ENCODE measurements at places on chromosomes 5 and 9. TPM values are rescaled to one million over a fixed set of nuclear protein-coding genes. Genes with fewer than 3 reads are reported as not detected.

- no peak for ATAC-seq
These were observed 15.0 kb upstream of the GRHPR start for GRCh38 chr9:37407468-37407867.

DNA sequence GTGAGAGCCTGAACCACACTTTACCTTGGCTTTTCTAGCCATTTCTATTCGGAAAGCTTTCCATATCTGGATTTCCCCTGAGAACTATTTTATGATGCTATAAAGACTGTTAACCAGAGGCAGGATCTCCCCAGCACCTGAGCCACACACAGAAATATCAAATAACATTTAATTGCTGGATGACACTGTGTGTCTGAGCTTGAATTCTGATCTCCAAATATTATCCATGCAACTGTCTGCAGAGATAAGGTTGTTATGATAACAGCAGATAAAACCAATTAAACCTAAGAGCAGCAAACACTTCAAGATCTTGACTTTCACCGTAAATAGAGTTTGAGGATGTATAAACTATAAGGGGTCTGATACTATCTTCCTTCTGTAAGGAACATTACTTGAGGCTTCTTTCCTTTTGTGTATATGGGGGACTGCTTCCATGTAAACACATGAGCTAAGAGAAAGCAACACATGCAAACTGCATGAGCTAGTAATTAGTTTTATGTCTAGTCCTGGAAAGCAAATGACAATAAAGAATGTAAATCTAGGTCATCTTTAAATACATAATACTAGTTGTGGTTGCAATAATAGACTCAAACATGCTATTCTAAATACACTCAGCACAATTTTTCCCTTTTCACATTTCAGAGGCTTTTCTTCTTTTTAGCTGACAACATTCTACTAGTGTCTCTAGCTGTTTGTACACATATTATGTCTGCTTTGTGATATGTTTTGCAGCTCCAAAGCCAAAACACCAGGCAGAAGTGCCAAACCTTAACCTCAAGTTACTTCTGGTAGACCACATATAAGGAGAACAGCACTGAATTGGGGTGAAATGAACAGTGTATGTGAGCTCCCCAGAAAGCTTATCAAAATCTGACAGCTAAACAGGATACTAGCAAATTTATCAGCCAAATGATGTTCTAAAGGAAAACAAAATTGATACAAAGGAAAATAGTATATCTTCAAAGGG, 136.5 kb downstream of the EFNA5 start:
- ATAC-seq, result no peak

DNA sequence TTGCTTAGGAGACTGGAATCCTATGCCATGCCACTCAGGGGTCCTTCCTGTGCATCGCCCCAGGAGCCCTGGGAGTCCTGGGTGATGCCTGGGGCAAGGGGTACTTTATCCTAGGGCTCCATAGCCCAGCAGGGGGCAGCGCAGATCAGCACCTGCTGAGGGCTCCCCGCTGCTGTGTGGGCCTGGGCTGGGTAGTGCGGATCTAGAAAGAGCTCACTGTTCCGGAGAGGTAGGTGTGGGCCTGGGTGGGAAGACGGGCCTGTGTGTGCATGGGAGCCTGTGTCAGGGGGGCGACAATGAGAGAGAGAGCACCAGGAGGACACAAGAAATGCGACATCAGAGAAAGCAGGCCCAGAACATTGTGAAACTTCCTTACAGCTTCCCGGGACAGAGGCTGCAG, 11.4 kb upstream of the DAB2IP start:
- ATAC-seq, result peak; percentile 76

GRCh38 chr9:131715906-131716305, 24.0 kb downstream of the RAPGEF1 start:
- ATAC-seq, result no peak

MSX2 gene
- total RNA-seq, result 0.25 TPM

TCF7 gene
- total RNA-seq, result 4.4 TPM

GFRA3 gene
- 0.59 TPM for total RNA-seq
